ENCODE measurements at places on chromosomes 3 and 15.

- peak; percentile 61 for DNase-seq
Observed at GRCh38 chr3:42376344-42376798, 34.0 kb downstream of the LYZL4 start.

GRCh38 chr3:6697722-6698121, 163.2 kb upstream of the GRM7 start:
- no peak for DNase-seq

DNA sequence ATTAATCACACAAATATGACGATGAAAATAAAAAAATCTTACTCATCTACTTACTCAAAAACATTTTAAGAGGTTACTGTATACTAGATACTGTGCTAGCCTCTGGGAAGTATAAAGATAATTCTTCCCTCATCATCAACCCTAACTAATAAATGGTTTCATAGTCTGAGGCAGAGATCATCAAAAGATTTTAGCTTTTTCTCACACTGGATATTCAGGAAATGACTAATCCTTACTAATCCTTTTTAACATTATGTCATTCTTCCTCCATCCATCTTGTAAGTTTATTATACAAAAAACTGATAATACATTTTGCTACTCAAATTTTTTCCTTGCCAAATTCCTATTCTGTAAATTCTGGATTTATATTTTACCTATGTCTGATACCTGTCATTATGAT, 29.7 kb downstream of the ACAD11 start:
- DNase-seq, result no peak

DNA sequence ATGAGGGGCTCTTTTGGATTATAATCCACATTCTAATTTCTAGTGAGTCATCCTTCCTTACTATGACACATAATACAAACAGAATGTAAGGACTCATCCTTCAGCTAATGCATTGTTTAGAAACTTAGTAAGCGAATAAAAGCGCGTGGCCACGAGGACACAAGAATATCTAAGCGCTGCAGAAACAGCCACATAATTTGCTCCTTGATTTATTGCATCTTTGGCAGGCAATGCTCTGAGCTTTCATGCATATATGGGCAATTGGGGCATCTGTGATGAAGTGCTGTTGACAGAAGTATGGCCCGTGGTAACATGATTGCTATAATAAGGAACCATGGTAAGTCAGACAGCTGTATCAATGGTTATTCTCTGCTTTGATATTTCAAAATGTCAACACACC, 191.3 kb upstream of the ZNF385D start:
- DNase-seq, result no peak

- no peak for DNase-seq
Observed at GRCh38 chr3:49609815-49610214, 55.5 kb downstream of the BSN start.

GRCh38 chr3:105963161-105963560, 94.3 kb upstream of the CBLB start:
- no peak for DNase-seq

GRCh38 chr3:185900228-185900627, 37.6 kb downstream of the TRA2B start:
- DNase-seq, result peak; percentile 96

GRCh38 chr3:54427941-54428871, 305.9 kb downstream of the CACNA2D3 start:
- peak; percentile 28 for DNase-seq

GRCh38 chr3:193932136-193932535, 203.8 kb upstream of the HES1 start:
- no peak for DNase-seq

DNA sequence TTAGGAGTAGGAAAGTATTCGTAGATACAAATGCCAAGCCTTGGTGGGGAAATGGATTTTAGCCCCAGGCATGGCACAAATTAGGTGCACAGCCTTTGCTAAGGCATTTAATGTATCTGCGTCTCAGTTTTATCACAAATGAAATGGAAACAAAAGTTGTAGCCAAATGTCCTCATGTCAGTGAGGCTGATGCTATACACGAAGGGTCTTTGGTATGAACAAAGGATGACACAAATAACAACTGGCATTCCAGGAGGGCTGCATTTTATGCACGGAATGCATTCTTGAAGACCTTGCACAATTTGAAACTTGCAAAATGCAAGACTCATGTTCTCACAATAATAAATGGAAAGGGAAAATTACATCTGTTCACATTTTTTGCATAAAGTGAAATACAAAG, 181.9 kb downstream of the SV2B start:
- no peak for DNase-seq

DNA sequence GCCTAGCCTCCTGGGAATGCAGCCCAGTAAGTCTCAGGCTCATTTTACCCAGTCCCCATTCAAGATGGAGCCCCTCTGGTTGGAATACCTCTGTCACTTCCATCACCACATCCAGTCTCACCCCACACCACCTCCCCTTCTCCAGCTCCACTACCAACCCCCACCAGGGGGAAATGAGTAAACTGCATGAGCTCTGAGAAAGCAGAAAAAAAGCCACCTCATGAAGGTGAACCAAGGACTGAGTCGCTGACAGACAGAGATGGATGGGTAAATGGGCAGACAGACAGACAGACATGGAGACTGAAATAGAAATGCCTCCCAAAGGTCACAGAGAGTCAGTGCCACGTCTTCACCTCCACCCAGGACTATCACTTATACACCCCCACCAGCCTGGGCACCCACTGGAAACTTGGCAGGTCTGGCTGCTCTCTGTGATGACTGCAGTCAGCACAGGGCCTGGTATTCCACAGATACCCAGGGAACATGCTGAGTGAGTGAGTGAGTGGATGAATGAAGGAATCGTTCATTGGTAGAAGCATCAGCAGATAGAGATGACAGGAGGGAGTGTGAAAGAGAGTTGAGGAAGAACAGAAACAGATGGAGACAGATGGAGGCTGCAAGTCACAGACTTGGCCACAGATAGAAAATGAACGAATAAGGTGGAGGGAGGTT, 4.9 kb upstream of the LOXL1 start:
- no peak for DNase-seq

- no peak for DNase-seq
Observed at GRCh38 chr3:4808637-4809036, 170.6 kb upstream of the BHLHE40 start.

DNA sequence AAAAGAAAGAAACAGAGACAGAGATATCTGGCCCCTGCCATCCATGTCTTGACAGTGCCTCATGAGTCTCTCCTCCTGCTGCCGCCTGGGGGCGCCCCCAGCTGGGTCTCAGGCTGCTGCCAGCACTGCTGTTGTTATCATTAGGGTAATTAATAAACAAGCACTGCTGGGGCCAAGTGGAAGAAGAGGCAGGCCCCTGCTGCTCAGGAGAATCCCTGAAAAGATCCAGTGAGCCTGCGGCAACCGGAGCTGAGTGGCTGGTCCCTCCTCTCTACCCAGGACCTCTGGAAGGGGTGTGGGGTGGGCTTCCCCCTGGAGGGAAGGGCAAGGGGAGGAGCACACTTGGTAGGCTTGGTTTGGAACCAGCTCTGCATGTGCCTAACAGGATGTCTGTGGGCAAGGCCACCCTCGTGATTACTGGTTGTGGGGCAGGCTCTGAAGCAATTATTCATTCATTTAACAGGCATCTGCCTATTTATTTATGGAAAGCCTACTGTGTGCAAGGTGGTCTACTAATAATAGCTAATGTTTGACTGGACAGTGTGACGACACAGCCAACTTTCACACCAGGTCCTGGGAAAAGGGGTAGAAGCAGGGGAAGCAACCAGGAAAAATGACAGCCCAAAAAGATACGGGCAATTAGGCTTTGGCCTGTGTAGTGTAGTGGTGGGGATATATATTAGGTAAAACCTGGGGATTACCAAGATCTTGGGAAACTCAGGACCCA, 1.2 kb upstream of the TYRO3 start:
- DNase-seq, result no peak

DNA sequence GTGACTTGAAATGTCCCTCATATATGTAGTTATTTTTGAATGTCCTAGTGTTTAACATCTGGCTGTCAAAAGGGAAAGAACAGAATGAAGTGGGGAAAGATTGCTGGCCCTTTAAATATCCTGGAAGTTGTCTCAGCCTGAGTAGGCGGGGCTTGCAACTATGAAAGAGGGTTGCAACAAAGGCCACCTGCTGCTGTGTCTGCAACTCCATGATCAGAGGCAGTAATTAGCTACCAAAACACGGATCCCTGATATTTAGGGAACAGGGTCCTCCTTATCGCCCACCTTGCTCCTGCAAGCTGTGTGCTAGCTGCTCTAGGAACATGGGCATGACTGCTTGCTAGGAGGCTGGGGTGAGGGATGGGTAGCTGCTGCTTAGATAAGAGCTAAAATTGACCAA, 100.2 kb upstream of the CFAP20DC start:
- DNase-seq, result no peak

DNA sequence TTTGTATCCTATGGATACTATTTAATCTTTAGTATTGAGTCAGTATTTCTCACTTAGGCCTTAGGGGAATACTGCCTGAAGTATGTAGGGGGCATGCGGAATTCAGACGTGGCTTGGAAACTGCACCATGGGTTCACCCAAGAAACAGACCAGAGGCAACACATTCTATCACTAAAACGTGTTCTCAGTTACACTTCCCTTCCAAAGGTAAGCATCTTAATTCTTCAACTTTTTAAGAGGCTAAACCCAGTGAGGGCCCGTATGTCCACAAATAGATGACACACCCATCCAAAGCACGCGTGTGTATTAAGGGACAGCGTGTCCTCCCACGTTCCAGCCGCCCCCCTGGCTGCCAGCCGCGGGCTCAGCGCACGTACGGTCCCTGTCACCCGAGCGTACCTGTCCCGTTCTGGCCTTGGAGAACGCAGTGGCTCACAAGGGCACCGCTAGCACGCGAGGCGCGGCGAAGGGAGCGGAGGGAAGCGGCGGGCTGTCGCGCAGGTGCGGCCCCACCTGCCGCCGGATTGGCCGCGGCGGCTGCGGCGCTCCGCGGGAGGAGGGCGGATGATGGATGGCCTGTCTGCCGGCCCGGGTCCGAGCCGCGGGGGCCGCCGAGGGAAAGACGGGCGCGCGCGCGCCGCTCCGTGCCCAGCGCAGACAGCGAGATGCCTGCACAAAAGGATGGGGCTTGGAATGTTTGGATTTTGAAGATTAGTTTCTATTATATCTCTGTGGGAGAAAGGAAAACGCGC, 1003.9 kb upstream of the NR2F2 start:
- DNase-seq, result no peak

GRCh38 chr15:35115155-35115725, 30.1 kb upstream of the NANOGP8 start:
- DNase-seq, result no peak

DNA sequence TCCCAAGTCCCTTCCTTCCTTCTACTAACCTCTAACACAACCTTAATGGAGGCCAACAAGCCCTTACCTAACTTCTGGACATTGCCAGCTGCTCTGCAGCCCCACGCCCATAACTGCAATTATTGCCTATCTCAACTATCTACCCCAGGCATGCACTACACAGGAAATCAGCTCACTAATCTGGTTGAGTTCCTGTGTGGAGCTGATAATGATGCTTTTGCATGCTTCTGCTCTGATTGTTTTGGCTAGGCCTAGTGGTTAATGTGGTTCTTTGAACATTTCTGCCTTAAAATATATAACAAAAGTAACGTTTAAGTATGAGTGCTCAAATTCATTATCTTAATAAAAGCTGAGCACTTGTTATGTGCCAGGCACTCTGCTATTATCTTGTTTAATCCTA, 463.9 kb downstream of the MFSD1 start:
- DNase-seq, result no peak

DNA sequence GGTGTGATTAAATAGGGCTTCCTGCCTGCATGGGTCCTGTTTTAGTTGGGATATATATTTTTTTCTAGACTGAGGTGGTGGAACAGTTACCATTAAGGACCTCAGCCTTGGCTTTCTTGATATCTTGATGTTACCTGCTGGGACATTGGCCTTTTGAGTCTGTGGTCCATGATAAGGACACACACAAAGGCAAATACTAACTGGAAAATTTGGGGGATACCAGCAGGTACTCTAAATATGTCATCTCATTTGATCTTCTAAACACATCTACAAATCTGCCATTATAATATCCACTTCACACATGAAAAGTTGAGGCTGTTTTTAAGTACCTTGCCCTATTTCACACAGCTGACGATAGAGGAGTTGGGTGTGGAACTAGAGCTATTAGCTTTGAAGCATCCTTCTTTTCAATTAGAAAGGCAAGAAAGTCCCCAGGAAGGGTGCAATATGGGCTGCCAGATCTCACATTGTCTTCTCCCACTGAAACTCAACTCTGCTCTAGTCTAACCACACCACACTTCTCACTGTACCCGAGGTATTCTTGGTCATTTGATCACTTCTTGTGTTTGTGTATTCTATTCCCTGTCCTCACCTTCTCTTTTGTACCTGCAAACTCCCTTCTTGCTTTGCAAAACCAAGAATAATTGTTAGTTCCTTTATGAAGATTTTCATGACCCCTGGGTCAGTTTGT, 288.3 kb upstream of the ICE2 start:
- no peak for DNase-seq

- DNase-seq, result no peak
Observed at GRCh38 chr3:32374788-32375595, 16.7 kb upstream of the CMTM7 start.

GRCh38 chr3:120435621-120436020, 15.2 kb downstream of the FSTL1 start:
- DNase-seq, result peak; percentile 61

- no peak for DNase-seq
Observed at GRCh38 chr3:68057637-68058320, 403.4 kb upstream of the SUCLG2 start.

GRCh38 chr3:81198756-81199155, 562.7 kb downstream of the GBE1 start:
- DNase-seq, result no peak

DNA sequence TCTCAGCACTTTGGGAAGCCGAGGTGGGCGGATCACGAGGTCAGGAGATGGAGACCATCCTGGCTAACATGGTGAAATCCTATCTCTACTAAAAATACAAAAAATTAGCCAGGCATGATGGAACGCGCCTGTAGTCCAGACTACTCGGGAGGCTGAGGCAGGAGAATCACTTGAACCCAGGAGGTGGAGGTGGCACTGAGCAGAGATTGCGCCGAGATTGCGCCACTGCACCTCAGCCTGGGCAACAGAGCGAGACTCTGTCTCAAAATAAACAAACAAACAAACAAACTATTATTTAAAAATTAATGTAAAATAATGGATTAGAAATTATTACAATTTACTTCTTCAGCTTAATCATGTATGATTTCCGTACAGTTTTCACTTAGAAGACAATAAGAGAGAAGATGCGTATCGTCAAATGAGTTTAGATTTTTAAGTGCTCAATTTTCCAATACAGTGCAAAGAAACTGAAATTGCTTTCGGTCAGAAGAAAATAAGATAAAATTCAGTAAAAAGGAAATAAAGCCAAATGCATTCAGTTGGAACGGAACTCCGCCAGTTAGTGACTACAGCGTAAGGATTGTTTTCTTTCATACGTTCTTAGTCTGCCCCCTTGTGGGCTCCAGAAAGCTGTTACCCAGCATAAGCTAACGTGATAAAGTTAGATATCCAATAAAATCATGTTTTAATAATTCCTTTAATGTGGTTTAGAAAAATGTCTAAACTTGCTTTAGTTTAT, 24.8 kb downstream of the AADAC start:
- DNase-seq, result no peak

Data from kidney epithelial cell (primary cell).